ENCODE measurements at places on chromosomes 16 and 17.

DNA sequence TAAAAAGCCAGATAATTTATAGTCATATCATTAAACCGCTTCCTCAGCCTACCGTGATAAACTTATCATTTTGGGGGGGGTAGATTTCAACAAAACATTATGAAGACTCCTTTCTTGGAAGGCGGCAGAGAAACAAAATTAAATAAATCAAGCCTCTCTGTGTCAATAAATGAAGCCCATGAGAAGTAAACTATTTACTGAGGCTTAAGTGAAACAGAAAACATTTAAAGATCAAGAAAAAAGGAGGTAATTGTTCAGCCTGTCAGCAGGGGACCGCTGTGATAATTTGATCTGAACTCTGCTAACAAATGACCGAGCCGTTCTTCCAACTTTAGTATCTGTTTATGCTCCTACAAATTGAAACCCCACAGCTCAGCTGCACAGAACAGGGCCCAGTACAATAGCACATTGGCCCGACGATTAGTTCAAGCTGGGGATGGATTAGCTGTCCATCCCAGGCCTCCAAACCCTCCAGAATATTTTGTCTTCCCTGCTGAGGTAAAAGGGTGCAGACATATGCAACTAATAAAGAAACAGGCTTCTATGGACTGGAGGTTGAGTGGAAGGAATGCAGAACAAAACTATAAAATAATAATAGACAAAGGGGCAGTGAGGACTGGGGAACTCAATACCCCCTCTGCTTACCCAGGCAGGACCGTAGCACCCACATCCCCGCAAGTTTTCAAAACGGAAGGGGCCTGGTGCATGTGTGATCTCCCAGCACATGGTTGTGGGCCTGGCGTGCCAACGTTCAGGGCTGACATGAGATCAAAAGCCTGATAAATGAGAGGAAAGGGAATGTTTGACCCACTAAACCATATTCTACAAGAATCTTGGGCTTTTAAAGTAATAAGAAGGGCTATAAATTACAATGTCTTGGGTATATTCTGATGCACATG is 298.1 kb upstream of the IRX5 start:
- no peak for DNase-seq

DNA sequence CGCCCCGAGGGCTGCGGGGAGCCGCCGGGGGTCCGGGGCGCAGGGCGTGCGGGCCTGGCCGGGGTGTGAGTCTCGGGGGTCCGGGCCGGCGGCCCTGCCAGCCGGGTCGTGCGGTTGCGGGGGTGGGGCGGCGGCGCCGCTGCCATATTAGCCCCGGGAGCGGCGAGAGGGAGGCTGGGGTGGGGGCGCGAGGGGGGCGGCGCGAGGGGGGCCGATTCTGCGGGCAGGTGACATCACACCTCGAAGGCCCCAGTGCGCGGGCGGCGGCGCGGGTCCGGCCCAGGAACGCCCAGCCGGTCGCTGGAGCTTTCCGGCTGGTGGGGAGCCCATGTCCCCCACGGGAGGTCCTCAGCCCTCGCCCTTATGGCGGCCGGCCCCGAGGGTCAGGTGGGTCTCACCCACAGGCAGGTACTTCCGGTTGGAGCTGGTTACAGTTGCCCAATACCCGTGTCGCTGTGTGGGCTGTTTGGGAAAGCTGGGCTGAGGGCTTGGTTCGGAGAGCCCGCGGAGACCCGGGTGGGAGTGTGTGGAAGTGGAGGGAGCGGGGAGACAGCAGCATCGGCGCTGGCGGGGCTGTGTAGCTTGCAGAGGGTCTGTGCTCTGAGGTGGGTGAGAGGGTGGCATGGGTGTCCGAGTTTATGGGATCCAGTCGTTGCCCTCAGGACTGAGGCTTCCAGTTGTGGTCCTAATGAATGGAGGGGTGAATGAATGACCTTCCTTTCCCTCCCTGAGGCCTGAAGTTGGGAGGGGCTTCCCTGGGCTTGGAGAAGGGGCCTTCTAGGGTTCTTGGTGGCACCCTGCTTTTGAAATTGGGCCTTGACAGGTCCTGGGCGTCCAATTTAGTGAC is 804 bp downstream of the ATP6V0C start:
- peak; percentile 43 for DNase-seq

- no peak for DNase-seq
These were observed 356.6 kb downstream of the RBFOX1 start for GRCh38 chr16:7689234-7689633.

GRCh38 chr17:78227455-78227916 is 3.9 kb upstream of the TMEM235 start:
- no peak for DNase-seq

DNA sequence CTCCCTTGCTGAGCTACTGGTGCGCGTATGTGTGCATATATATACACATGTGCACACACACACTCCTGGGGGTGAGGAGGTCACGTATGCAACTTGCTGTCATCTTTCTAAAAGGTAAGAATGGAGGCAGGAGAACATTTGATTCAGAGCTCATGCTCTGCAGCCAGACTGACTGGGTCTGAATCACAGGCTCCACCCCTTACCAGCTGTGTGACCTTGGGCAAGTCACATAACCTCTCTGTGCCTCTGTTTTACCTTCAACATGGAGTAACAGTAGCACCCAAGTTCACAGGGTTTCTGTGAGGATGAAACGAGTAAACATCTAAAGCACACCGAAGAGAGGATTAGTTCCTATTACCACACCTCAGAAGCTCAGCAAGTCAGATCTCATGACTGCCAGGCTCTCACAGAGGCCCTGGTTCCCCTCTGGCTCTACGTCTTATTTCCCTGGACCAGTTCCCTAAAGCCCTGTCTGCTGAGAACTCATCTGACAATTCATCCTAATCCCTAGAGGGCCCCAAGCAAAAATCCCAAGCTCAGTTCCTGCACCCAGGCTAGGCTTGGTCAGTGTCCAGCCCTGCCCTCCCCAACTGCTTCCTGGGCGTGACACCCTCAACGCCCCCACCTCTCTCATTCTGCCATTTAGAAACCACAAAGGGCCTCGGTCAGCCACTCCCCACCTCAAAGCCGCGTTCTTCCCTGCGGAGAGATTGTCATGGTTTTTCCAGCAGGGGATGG is 28.7 kb downstream of the ABR start:
- DNase-seq: no peak

DNA sequence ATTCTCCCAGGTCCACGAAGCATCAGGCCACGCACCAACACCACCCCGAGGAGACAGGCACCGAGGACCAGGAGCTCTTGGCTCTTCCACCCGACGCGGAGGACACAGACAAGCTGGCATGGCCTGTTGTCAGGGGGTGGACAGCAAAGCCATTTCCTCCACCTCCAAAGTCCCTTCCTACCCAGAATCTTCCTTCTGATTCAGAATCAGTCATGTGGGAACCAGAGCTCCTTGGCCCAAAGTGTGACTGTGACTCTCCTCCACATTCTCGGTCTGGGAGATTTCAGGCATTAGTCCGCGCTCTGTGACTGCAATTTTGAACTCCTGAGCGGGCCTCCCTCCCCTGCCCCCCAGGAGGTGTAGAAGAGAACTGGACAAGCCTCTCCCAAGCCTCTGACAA is 9.2 kb downstream of the DNAH17 start:
- no peak for DNase-seq

GRCh38 chr16:15548482-15548891 is 94.5 kb downstream of the MARF1 start:
- DNase-seq: no peak

DNA sequence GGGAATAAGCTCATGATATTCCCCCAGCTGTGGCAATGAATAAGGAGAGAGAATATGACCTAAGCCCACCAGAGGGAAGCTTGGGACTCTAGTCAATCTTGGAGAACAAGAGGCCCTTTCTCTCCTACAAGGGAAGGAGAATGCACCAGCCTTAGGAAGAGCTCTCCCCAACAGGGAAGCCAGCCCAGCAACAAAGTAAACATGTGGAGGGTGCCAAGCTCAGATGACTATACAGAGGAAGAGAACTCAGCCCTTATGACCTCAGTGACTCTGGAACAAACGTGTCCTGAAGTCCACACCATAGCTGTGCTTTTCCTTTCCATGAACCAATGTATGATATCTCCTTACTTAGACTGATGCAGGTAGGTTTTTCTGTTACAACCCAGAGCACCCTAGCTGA is 219.7 kb downstream of the GSG1L start:
- no peak for DNase-seq

GRCh38 chr16:81712681-81713080 is 66.4 kb upstream of the PLCG2 start:
- no peak for DNase-seq

GRCh38 chr16:52191531-52192134 is 355.3 kb downstream of the TOX3 start:
- peak; percentile 73 for DNase-seq

DNA sequence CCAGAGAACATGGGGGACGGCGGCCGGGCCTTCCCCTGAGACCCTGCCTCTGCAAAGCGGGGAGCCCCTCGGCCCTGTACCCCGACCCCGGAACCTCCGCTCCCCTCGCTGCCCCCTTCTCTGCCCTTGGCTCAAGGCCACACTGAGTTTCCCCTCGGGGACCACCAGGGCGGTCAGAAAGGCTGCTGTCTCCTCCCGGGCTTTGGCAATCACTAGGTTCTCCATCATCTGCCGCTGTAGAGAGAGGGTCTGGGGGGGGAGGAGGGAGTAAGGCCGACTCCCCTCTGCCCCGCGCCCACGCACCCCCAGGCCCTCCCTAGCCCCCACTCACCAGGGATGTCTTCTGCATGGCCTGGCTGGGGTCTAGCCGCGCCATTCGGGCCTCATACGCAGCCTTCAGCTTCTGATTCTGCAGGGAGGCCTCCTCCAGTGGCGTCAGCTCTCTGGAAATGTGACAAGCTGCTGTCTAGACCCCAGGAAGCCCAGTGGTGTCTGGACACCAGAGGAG is 8.4 kb downstream of the VPS9D1 start:
- no peak for DNase-seq

DNA sequence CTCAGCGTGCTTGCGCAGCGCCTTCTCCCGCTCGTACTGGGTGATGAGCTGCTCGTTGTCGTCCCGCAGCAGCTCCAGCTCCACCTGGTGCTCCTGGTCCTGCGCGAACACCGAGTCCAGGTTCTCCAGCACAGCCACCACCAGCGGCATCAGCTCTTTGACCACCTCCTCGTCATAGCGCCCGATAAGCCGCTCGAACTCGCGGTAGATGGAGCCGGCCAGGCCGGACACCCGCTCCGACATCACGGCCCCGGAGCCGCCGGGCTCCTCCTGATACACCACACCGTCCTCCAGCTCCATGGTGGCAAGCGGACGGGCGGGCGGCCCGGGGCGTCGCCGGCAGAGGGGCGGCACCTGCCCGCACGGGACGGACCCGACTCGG is 320 bp downstream of the SPAG9 start:
- peak; percentile 62 for DNase-seq

DNA sequence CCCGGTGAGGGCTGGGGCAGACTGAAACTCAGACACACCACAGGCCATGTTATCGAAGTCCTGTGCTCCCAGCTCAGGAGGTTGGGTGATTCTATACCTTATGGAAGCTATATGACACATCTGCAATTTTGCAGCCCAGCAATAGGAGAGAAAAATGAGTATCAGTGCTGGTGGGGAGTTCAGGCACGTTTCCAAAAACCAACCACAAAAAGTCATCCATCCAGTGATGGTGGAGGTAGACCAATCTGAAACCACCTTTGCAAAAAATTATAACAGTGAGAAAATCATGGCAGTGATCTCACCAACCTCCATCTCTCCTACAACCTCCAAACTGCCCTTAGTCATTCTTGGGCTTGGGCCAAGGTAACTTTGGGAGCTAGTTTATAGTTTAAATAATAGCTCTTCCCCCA is 327.9 kb downstream of the SLC39A11 start:
- no peak for DNase-seq

DNA sequence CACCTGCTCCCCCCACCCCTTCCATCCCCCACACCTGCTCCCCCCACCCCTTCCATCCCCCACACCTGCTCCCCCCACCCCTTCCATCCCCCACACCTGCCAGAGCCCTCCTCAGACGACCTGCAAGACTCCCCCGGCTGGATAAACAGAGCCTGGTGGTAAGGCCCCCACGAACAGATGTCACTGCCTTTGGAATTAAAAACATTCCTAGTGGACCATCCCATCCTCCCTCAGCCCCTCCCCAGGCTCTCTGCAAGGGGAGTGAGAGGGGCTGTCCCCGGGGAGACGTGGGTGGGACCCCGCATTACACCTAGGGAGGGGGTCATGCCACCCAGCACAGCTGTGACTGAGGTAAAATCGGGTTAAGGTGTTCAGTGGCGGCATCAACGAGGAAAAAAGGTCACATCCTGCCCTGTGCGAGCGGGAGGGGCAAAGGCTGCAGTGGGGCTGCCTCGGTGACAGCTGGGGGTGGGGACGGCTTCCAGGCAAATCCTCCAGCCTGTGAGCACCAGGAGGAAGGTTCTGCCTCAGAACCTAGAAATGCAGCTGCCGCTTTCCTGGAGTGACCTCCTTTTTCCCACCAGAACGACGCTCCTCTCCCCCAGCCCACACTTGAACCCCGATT is 38.7 kb downstream of the TIMM22 start:
- no peak for DNase-seq

- peak; percentile 18 for DNase-seq
These were observed 63.7 kb upstream of the LYRM9 start for GRCh38 chr17:27956601-27957445.

GRCh38 chr17:65918916-65919315 is 273.0 kb downstream of the CEP112 start:
- DNase-seq: no peak

DNA sequence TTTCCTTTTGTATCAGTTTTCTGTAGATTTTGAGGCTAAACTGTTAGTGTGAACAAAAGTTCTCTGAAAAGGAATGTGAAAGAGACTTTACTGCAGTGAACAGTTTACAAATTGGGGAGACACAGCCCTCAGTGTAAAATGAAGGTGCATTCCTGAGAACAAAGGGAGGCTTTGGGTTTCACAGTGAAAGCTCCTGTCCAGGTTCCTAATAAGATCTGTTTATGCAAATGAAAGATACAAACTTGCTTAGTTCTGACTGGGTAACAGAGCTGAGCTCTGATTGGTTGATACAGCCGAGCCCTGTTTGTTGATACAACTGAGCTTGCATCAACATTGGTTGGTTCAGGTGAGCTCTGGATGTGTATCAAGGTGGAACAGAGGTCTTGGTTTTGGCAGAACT is 8.3 kb upstream of the CDRT15 start:
- DNase-seq: no peak

- DNase-seq: no peak
These were observed 142.1 kb downstream of the SLC39A11 start for GRCh38 chr17:72950242-72950931.

GRCh38 chr16:89153848-89154271 is 17.7 kb upstream of the CDH15 start:
- no peak for DNase-seq

- no peak for DNase-seq
These were observed 101.1 kb downstream of the XYLT1 start for GRCh38 chr16:17369421-17370222.

DNA sequence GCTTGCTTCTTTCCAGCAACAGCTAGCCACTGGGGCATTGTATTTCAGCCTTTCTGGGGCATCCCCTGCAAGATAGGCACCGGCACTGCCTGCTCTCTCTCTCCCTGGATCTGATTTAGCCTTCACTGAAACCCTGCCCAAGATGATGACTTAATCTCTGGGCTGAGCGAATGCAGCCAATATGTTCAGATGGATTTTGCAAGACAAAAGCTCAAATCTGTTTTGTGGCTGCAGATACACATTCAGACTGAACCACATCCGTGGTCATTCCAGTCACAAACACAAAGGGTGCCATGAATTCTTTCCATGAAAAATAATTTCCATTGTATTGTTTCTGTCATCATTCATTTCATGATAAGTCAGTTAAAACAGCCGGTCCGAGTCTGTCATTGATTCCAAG is 24.2 kb downstream of the SOST start:
- DNase-seq: peak; percentile 68
